ENCODE measurements at places on chromosomes 3 and 15.

DNA sequence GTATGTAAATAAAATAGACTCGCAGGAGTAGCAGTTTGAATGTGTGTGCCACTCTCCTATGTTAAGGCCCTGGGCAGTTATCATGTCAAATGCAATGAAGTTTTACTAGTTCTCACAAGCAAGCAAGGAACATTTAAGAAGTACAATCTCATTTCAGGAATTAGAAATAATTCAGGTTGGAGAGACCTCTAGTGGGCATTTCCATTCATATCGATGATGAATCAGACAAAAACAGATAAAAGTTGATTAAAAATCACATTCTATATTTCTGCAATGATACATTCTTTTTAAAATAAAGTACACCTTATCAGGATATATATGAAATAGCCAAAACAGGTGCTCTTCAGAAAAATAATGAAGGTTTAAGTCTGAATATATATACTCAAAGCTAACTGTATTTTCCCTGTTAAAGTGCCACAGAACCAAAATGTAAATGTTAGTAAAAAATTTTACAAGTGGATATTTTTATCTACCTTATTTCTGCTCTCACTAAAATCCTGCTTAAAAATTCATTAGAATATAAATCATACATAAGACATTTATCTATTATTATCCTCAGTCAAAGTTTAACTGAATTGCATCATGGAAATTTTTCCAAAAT, 492.4 kb upstream of the FRG2C start:
- DNase-seq, result no peak

GRCh38 chr15:31292391-31293015, 34.1 kb upstream of the KLF13 start:
- DNase-seq, result no peak

GRCh38 chr15:48754011-48754410, 56.9 kb downstream of the CEP152 start:
- no peak for DNase-seq

GRCh38 chr15:82181371-82181770, 81.2 kb downstream of the EFL1 start:
- no peak for DNase-seq

DNA sequence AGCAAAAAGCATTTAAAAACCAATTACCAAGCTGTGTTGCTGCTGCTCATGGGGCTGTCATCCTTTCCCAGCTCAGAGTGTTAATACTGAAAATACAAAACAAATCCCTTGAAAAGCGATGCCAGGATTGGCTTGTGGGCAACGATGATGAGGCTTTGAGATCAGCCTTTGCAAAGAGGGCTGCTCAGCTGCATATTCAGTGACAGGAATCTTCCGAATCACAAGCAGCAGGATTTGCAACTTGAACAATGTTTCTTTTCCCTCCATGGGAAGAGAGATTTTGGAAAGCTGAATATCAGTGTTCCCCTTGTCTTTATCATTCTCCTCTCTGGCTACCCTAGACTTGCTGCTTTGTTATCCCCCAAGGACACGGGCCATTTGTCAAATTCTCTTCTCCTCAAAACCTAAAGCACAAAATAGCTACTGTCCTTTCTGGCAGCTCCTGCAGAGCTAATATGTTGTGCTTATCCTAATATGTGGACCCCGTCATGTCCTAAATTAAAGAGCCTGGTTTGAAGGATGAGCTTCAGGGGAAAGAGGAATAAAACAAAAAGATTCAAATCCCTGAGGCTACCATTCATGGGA, 375.8 kb downstream of the GAP43 start:
- no peak for DNase-seq

GRCh38 chr15:41544650-41545015, 576 bp upstream of the RPAP1 start:
- no peak for DNase-seq

DNA sequence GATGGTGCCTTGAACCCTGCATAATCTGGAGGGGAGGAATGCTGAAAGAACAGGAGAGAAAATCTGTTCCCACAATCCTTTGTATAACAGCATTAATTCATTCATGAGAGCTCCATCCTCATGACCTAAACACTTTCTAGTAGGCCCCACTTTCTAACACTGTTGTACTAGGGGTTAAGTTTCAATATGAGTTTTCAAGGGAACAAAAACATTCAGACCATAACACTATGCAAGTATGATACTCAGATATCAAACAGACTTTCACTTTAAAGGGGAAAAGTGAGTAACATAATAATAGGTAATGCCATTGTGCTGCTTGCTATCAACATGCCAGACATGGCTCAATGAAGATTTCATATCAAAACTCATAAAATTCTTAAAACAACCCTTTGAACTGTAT, 32.4 kb upstream of the PLSCR2 start:
- DNase-seq, result no peak

DNA sequence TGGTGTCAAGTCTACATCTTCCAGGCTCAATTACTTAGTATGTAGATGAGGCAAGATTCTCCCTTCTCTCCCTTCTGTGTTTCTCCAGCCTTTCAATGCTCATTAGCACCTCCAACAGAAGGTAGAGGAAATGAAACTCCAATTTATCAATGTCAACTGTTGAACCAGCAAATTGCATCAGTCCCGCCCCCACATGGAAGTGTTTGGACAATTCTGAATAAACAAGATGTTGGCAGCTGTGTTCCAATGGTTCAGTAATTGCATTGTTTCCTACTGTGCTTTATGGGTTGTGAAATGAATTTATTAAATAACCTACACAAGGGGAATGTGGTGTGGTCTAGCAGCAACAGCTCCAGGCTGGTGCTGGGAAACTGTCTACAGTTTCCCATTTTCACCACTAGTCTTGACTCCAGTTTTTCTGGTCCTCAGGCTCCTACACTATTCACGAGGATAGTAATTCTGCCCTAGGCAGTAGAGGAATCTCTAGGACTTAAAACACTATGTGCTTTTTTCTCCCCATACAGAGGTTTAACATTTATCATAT, 91.9 kb downstream of the MB21D2 start:
- no peak for DNase-seq

Data from WERI-Rb-1 (cell line).